ENCODE measurements at places on chromosomes 11 and 22. TPM values are rescaled to one million over a fixed set of nuclear protein-coding genes. Genes with fewer than 3 reads are reported as not detected.
A peak's percentile ranks its signal among the peaks of the same experiment; 100 is the strongest.

DNA sequence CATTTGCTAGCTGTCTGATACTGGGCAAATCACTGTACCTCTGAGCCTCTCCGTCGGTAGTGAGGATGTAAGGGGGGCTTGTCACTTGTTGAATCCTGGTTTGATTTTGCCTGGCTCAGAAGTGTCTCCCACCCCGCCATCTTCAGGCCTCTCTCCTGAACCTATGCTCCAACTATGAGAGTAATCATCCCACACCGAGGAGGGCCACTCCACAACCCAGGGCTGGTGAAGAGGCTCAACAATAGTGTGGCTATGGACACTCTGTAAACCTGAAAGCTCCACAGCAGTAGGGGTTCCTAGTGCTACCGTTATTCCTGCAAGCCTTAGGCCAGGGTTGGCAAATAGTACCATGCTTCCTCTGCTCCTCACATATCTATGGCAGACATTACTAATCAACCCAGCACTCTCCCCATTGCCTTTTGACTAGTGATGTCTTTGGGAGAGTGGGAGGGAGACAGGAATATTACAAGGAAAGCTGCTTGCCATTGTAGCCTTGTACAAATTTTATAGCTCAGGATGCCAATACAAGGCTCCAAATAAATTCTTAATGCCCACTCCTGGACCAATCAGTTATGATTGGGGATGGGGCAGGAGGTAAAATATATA is 134.0 kb upstream of the TEAD1 start:
- no peak for DNase-seq

The BCO2 gene
- 5.2 TPM for polyA plus RNA-seq

The CASTOR1 gene
- polyA plus RNA-seq: 6.3 TPM

DNA sequence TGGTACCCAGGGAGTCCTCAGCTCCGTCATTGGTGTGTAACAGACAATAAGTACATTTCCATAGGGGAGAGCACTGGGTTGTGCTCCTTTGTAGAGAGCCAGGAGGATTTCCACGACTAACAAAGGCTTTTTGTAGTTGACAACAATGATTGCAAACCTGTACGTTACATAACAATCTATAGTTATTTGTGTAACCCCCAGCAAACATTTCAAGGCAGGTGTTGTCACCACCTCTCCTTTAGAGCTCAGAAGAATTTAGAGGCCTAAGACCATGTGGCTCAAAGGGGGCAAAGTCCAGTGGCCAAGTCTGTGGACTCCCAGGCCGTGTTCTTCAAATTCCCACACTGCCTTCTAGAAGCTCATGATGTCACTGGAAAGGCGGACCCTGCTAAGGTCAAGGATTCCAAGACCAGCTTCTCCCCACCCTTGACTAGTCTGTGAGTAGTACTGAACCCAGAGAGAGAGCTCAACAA is 15.8 kb downstream of the RPL27A start:
- DNase-seq: no peak

The DHCR7 gene
- 19.6 TPM for polyA plus RNA-seq

The TMEM191C gene
- 0.30 TPM for polyA plus RNA-seq

DNA sequence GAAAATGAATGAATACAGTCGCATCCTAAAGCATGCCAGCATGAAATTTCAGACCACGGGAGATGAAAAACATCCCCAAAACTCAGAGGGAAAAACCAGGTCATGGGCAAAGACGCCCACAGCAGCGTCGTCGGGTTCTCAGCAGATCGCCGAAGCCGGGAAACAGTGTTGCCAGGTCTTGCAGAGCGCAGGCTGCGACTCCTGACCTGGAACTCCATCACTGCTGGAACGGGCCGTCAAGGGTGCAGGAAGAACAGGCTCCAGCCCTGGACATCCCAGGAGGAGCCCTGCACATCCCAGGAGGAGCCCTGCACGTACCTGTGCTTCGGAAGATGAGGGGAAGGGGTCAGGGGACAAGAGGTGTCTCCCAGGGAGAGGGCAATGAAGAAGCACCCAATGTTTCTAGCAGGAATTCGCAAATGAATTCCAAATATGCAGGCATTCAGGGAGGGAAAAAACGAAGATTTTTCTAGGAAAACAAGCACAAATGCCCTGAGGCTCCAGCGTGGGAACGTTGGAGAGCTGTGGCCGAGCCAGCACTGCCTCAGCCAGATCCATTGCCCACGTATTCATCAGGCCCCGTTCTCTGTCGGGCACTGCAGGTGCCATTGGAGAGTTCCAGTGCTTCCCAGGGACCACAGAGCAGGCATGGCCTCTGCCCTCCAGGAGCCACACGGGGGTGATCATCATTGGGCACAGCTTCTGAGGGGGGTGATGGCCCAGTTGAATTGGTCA is 1110.4 kb downstream of the BRD1 start:
- DNase-seq: no peak

DNA sequence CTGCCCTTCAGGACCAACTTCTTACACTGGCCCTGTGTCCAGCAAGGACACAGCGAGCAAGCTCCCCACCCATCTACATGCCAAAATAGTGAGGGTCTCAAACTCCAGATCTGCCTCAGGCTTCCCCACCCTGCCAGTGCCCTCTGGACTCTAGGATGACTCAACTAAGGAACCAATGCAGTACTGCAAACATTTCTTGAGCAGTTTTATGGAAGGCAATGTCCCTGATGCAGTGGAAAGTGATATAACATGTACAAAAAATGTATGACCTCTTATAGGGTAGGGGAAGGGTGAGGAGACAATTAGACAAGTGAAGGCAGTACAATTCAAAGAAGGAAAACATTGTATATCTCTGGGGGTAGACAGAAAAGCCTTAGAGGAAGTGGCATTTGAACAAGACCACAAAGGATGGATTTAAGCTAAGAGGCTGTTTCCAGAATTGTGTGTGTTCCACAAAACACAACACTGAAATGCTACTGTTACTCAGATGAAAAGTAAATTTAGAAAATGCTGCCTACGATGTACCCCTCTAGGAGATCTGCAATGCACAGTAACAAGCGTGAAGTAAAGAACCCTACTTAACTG is 47.3 kb downstream of the RAB30 start:
- DNase-seq: no peak

DNA sequence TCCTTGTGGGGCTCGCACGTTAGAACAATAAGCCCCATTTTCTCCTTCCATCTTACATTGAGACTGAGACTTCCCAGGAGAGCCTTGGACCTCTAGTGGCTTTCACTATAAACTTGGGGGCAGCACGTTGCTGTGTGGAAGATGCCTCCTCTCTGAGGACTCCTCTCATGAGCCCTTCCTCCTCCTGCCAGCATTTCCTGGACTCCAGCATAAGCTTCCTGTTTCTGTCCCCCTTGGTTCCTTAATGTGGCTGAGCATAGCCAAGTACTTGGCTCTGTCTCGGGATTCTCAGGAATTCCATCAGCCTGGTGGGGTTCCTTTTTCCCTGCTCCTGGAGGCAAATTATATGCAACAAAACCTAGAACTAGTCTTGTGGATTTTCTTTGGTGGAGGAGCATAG is 38.8 kb upstream of the UBASH3B start:
- DNase-seq: peak; percentile 37

GRCh38 chr11:46378811-46379481 is 2.5 kb upstream of the MDK start:
- no peak for DNase-seq

The C11orf16 gene
- not detected for polyA plus RNA-seq

The MPZL3 gene
- 0.42 TPM for polyA plus RNA-seq

The CHRM1 gene
- polyA plus RNA-seq: not detected

DNA sequence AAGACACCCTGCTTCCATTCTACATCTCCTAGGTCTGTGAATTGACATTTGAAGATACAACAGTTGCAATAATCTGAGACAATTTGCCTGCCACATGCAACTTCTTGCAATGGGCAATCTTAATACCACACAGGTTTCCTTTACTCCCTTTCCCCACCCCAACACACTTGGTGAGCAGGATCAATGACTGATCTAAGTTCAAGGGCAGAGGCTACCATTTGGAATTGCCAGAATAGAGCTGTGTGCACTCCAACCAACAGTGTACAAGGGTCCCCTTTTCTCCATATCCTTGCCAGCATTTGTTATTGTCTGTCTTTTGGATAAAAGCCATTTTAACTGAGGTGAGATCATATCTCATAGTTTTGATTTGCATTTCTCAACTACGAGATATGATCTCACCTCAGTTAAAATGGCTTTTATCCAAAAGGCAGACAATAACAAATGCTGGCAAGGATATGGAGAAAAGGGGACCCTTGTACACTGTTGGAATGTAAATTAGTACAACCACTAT is 2.9 kb upstream of the NNMT start:
- no peak for DNase-seq

DNA sequence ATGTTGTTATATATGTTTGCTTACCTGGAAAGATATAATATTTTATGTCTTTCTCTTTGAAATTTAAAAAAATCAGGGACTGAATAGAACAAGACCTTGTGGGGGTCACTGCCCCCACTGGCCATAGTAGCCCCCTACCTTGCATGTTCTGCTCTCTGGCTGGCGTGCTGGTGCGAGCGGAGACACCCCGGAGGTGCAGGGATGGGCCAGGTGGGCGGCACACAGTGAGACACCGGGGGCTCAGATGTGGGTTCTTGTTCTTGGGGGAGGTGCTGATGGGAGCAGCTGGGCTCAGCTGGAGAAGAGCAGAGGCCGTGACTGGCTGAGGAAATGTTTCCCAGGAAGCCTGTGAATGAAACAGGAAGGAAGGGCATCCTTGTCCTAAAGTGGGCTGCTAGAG is 20.2 kb downstream of the GAB4 start:
- DNase-seq: no peak

The OR8G5 gene
- not detected for polyA plus RNA-seq

The RTN3 gene
- 75.2 TPM for polyA plus RNA-seq

GRCh38 chr22:33722816-33723215 is 197.5 kb downstream of the LARGE1 start:
- DNase-seq: no peak

The ME3 gene
- polyA plus RNA-seq: 8.4 TPM

The ACRV1 gene
- 0.33 TPM for polyA plus RNA-seq

DNA sequence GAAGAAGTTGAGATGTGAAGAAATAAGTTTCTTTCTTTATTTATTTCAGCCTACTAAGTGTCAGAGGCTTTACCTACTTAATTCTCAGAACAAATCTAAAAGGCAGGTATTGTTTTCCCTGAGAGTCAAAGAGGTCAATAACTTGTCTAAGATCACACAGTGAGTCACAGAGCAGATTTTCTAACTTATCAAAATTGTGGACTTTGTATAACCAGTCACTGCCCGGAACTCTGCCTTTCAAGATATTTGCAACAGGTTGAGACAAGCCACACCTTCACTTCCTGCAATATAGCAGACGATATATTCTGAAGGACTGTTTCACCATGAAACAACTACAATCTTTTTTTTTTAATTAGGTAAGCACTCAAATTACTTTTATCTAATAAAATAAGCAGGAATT is 10.5 kb upstream of the MMP3 start:
- no peak for DNase-seq

The PHLDA2 gene
- polyA plus RNA-seq: 0.71 TPM

The CEP164 gene
- polyA plus RNA-seq: 9.5 TPM

DNA sequence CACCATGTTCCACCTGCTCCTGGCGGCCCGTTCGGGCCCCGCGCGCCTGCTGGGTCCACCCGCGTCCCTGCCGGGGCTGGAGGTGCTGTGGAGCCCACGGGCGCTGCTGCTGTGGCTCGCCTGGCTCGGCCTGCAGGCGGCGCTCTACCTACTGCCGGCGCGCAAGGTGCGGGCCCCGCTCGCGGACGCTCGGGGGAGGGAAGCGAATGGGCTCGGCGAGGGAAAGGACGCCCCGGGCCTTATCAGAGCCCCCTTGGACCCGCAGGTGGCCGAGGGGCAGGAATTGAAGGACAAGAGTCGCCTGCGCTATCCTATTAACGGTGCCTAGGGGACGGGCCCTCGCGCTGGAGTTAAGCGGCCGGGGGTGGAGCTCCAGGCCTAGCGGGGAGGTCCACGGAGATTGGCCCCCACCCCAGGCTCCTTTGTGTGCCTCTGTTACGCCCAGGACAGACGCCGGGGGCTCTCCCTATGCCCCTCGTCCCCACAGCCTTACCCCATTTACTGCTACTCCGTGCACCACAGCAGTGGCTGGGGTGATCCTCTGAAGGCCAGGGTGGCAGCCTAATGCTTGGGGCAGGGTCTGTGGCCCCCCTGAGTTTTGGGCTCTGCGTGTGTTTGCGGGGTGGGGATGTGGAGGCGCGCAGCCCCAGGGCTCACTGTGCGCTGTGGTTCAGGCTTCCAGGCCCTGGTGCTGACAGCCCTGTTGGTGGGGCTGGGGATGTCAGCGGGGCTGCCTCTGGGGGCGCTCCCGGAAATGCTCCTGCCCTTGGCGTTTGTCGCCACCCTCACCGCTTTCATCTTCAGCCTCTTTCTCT is 1.1 kb downstream of the TM7SF2 start:
- DNase-seq: no peak

DNA sequence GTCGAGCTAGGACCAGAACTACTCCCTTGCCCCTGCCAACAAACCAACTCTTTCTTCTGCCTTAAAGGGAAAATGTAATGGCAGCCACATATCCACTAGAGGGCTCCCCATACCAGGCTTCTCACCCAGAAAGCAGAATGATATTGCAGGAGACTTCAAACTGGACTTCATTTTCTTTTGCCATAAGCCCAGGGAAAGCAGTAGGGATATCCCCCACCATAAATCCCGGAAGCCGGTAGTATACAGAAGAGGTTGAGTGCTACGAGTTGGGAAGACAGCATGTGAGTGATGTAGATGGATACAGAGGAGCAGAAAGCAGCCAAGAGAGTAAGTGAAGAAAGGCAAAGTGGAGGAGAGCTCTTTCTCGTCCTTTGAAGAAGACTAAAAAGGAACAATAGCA is 12.1 kb downstream of the PLAAT5 start:
- peak; percentile 66 for DNase-seq

DNA sequence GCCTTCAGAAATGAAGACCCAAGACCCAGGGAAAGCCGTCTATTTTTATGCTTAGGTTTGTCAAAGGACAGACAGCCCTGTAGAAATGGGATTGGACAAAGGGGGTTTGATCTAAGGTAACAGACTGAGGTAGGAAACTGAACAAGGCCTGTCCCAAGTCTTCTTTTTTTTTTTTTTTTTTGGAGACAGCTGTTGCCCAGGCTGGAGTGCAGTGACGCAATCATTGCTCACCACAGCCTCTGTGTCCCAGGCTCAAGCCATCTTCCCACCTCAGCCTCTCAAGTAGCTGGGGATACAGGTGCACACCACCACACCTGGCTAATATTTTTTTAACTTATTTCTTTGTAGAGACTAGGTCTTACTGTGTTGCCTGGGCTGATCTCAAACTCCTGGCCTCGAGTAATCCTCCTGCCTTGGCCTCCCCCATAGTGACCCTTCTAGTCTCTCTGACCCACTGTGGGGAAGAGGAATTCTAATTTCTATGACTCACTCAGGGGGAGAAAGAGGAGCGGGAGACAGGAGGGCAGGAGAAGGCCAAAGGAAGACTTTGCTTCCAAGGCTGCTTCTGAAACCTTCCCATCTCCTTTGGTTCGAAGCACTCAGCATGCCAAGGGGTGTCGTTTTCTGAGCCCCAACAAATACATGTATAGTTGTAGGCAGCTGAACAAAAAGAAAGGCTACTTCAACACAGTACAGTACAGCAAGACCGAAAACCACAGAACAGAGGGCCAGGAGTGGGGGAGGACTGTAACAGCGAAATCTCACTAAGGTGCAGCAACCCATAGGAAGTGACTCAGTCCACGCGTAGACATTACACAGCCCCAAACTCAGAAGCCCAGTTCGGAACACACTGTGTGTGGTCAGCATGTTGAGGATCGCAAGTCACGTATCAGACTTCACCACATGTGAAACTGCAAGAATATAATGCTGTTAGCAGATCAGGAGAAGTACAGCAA is 872 bp downstream of the TMA7B start:
- DNase-seq: no peak

The IPO7 gene
- polyA plus RNA-seq: 102 TPM

Data from muscle of back (tissue), 13 donors.